ENCODE measurements at places on chromosomes 6 and 20.

DNA sequence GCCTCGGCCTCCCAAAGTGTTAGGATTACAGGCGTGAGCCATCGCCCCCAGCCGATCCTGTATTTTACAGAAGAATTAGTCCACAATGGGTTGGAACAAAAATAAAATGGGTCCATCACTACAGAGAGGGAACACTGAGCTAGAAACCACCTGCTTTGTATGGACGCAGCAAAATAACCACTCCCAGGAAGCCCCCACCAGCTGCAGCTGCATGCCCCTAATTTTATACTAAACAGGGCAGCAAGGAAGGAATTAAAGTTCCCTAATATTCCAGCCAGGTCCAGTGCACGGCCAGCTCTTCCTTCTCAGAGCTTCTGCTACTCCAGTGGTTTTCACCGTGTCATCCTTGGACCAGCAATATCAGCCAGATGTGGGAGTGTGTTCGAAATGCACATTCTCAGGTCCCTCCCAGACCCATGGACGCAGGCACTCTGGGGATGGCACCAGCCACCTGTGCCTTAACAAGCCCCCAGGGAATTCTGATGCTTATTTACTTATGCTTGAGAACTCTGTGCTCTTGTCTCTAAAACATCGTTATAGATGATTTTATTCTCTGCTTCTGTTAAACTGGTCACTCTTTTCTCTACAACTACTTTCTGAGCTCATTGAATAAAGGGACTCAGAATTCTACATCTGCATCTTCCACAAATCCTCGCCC, 189.5 kb upstream of the SLC24A3 start:
- no peak for DNase-seq

DNA sequence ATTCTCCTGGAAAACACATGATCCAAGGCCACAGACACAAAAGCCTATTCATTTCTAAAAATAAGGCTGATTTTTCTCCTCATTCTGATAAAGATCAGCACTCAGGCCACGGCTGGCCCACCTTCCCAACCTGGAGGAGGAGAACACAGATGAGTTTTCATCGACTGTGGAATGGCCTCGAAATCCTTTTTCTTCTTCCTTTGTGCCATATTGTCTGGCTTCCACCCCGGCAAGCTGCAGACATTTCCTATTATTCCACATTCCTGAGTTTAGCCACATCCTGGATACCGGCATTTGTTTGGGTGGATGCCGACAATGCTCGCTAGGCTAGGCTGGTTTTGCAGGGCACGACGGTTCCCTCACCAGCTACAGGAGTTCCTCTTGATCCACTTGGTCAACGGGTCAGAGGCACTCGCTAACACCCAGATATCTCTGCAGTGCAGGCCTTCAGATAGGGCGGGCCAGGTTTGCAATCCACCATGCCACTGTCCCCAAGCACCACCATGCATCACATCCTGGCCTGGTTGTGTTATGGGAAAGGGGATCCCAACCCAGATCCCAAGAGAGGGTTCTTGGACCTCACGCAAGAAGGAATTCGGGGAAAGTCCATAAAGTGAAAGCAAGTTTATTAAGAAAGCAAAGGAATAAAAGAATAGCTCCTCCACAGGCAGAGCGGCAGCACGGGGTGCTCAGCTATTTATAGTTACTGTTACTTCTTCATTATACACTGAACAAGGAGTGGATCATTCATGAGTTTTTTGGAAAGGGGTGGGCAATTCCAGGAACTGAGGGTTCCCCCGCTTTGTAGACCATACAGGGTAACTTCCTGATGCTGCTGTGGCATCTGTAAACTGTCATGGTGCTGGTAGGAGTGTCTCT, 4.2 kb upstream of the CTSZ start:
- no peak for DNase-seq

DNA sequence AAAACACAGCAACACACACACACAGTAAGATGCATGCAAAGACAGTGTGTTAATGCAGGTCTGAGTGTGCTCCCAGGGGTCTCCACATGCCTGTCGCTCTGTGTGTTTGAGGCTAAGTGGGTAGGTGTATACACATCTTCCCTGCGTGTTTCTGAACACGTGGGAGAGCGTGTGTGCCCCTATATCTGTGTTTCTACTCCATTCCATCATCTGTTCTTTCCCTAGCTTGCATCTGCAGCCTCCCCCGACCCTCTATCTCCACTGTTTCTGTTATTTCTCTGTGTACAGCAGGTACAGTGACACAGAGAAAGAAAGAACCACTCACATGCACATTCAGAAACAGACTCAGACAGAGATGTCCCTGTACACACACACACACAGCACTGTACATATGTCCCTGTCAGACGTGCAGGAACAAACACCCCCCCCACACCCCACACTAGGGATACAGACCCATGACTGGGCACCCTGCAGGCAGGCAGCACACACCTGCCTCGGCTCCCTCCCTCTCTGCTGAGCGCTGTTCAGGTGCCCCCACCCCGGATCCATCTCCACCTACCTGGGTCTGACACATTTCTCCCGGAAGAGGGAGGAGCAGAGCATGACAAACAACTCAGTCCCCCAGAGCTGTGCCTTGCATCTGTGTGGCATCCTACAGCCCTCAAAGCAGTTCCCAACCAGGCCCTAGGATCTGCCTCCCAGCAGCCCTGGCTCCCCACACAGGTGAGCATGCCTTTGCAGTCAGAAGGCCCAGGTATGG, 27.6 kb downstream of the KCNK15 start:
- no peak for DNase-seq

DNA sequence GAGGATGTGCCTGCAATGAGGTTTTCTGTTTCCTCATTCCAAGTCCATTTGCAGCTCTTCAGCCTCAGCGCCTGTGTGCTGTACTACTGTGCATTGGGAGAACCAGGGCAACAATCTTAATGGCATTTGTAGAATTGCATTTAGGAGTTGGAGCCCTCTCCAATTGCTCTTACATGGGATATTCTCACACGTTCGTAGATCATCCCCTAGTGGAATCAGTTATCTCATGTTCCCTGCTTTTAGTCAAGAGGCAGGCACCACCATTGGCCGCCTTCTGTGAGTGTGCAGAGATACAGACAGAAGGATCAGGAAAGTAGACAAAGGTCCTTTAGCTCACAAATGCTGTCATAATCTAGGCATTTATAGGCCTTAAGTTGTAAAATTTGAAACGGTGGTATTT, 84.2 kb upstream of the RGS17 start:
- no peak for DNase-seq

DNA sequence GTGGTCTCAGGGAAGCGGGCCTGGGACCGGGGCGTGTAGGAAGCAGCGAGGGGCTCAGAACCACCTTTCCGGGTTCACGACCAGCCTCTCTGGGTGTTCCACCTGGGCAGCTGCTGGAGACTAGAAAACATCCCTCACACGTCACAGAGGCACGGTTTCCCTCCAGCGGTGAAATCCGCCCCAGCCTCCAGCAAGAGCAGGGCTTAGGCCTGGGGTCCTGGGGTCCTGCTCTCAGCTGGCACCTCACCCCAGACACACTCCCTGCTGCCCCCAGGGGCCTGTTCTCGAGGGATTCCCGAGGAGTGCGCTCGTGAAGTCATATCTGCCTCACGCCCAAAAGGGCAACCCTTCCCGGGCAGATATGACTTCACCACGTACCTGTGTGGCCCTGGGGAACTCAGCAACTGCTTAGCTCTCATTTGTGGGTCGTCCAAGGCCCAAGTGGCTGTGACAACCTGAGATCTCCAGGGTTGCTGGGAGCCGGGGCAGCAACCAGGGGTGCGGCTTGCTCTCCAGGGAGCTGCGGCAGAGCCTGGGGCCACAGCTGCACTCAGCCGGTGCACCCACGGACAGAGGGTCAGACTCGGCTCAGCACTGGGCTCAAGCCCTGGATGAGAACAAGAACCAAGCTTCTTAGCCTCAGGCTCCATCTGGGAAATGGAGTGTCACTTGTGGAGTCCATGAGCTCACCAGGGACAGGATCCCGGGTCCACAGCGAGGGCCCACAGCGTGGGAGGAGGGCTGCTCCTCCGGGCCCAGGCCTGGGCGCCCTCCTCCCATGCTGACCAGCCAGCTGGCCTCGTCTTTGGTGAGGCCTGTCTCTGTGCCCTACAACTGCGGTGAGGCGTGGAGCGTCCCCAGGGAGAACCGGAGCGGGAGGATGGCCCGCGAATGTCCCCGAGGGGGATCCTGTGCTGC, 661 bp downstream of the FNDC11 start:
- no peak for DNase-seq

DNA sequence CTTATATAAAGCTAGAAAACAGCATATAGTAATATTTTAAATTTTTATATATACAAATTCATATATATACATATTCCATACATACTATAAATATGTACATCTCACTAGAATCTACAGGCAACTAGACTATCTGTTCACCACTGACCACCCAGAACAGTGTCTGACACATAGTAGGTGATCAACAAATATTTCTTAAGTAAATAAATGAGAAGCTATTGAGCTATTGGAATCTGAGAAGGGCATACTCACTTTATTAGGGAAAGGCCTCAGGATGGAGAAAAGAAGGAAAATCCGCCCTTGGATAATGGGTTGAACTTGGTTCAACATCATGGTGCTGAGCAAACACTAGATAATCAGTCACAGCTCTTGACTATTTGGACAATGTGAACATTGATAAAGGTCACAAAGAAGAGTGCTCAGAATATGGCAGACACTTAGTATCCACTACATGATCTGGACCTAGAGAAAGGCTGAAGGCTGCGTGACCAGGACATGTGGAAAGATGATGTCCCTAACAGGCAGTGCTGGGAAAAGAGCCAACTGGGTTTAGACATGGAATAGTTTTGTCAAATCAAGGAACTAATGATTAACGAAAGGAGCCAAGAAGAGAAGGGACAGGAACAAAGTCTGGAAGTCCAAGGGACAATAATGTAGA, 186.1 kb downstream of the TASP1 start:
- DNase-seq: no peak

DNA sequence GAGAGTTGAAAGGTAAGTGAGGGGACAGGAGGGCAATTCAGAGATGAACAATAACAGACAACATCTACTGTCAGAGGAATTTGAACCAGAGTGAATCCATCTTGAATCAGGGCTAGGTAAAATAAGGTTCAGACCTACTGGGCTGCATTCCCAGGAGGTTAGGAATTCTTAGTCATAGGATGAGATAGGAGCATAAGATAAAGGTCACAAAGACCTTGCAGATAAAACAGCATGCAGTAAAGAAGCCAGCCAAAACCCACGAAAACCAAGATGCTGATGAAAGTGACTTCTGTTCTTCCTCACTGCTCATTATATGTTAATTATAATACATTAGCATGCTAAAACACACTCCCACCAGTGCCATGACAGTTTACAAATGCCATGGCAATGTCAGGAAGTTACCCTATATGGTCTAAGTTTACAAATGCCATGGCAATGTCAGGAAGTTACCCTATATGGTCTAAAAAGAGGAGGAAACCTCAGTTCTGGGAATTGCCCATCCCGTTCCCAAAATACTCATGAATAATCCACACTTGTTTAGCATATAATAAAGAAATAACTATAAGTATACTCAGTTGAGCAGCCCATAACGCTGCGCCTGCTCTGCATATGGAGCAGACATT, 248.5 kb downstream of the HAO1 start:
- DNase-seq: no peak

GRCh38 chr20:5197847-5198650, 71.2 kb downstream of the CDS2 start:
- DNase-seq: no peak

DNA sequence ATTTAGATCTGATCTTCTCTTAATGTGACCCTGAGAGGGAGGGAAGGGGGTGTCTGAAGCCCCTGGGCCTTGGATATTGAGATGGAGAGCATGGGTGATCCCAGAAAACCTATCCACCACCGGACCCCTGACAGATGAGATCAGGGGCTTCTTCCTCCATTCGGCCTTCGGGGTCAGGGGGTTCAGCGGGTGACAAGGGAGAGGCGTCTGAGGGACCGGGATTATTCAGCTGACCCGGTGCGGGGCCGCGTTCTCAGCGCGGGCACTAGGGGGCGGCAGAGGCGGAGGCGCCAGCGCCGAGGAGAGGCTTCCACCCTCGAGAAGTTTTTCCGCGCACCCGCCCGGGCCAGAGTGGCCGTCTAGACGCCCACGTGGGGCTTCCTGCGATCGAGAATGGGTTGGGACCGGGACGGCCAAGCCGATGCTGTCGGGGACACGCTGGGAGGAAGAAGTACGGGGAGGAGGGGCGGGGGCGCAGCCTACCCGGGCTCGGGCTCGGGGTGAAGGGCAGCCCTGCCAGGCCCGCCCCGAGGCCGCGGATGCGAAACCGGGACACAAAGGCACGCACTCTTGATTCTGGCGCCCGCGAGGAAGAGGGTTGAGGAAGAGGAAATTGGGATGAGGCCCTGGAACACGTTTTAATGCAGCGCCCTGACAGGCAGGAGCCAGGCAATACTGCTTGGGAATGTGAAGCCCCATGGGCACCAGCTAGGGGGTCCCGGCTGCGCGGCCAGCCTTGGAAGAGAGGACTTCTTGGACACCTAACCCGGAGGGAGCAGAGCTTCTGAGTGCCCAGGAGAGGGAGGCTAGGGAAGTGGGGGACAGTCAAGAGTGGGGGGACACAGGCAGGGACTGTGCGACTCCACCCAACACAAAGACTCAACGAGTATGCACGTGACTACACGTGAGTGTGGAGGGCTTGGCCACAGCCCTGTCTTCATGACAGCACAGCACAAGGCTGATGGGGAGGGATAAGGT, 30.6 kb downstream of the COL11A2 start:
- peak; percentile 47 for DNase-seq

DNA sequence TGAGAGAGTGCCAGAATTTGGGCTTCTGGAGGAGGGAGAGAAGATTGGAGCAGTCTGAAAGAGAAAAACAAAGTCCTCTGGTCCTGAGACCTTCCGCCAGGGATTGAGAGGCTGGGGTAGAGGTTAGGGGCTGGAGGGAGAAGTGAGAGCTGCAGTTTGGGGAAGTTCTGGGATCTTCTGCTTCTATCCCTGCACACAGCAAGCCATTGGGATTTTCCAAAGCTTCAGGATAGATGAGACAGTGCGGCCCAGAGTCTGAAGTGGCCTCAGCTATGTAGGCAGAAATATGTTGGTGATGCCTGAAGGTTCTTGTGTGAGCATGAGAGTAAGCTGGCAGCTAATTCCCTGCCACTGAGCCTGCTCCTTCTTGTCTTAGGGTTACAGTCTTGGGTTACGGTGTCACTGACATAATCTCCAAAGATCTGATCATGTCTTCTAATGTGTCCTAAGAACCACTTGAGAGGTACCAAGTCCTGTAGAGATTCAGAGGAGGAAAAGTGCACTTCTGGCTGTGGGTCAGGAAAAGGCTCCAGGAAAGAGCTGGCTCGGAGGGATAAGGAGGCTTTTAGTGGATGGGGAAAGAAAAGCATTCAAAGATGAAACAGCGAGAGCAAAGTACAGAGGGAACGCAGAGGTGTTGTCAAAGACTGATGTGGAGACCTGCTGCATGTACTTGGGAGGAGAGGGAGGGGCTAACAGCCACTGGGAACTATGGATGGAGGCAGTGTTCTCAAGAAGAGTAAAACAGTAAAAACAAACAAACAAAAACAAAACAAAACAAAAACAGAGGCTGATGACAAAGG, 131.1 kb upstream of the MYLIP start:
- DNase-seq: no peak

DNA sequence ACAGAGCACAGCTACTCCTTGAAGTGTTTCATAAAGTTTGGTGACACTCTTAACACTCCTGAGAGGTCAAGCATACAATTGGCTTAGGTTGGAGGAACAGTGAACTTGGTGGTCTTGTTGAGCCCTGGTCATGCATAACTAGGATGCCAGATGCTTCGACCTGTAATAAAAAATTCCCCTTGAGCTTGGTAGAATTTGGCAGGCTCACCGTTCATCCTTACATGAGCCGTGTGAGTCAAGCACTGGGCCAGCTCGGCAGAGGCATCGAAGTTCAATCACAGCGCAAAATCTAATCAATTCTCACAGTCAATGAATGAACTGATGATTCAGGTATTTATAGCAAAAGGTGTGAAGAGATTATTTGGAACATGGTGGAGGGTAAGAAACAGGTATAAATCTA, 33.7 kb downstream of the CYP24A1 start:
- no peak for DNase-seq

- no peak for DNase-seq
Measured at GRCh38 chr6:127484212-127484863, 25.1 kb upstream of the KIAA0408 start.

Data from stimulated activated CD4-positive, alpha-beta T cell treated with anti-CD3 and anti-CD28 coated beads, TNF-alpha, amount 100 ng/mL, for 1 hour (primary cell).